CD4-positive, alpha-beta T cell treated with Interleukin-12 subunit alpha and Interleukin-12 subunit beta, for 1 hour (primary cell): ENCODE measurements at places on chromosomes 6 and 20.

- no peak for DNase-seq
These were observed 283.8 kb downstream of the CDC5L start for GRCh38 chr6:44671333-44671732.

- DNase-seq: no peak
These were observed 195.8 kb upstream of the ARG1 start for GRCh38 chr6:131377112-131377705.

DNA sequence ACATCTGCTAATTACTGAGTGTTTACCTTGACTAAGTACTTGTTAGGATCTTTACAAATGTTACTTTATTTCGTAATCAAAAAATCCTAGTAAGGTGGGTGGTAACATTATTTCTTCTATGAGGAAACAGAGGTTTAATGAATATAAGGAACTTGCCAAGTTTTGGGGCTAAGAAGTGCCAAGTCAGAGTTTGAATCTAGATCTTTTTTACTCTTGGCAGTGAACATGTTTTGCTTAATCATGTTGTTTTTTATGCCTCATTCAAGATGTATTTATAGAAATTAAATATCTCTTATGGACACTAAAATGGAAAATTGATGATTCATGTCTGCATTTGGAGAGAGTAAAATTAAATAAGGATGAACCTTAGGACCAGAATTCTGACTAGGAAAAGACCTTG, 393.7 kb downstream of the UTRN start:
- no peak for DNase-seq

DNA sequence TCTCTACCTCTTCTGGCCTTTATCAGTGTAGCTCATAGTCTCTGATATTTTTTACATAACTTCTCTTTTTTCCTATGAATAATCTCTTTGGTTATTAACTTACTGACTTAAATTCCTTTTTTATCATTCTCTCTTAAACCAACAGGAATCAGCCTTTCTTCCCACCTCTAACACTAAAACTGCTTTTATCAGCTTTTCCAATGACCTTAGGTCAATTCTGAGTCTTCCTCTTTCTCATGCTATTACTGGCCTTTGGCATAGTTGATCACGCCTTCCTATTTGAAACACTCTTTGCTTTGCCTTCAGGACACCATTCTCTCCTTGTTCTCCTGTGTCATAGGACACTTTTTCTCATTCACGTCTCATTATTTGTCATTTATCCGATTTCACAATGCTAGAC, 8.1 kb upstream of the HINT3 start:
- no peak for DNase-seq

DNA sequence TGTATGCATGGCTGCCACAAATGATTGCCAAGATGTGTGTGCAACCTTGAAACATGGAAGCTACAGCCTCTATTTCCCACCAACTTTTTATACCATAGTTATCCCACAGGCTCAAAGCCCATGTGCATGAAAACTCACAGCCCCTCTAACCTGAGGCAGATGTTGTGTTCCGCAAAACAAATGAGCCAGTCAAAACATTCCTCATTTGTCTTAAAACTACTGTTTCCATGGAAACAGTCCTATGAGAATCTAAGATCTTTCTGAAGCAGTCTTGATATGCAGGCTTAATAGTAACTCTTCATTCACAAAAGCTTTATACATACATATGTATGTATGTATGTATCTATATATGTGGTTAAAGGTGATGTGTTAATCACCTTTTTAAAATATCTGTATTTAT, 31.2 kb upstream of the MANEA start:
- DNase-seq: no peak
